ENCODE measurements at places on chromosomes 4 and X.
A peak's percentile ranks its signal among the peaks of the same experiment; 100 is the strongest.

DNA sequence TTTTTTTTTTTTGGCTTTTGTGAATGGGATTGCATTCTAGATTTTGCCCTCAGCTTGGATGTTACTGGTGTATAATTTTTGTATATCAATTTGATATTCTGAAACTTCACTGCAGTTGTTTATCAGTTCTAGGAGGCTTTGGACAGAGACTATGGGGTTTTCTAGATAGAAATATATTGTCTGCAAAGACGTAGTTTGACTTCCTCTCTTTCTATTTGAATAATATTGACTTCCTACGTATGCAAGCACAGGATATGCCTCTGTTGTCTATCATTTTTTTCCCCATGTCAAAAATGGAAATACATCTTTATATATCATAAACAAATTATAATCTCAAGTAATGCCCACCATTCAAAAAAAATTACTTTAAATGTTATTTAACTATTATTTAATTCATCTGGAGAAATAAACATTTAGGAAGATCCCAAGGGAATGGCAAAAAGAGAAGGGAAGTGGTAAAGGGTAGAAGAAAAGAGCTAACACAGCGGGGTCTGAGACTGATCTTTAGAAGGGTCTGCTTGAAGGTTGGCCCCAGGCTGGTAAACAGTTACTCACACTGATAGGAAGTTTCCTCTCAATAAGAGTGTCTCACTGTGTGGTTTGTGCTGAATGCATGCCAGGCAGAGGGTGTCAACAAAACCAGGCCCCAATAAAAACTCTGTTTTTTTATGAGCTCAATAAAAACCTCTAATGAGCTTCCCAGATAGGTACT is 35.7 kb downstream of the ZNF518B start:
- no peak for DNase-seq

GRCh38 chrX:108439961-108440696 is 491 bp downstream of the COL4A5 start:
- no peak for DNase-seq

DNA sequence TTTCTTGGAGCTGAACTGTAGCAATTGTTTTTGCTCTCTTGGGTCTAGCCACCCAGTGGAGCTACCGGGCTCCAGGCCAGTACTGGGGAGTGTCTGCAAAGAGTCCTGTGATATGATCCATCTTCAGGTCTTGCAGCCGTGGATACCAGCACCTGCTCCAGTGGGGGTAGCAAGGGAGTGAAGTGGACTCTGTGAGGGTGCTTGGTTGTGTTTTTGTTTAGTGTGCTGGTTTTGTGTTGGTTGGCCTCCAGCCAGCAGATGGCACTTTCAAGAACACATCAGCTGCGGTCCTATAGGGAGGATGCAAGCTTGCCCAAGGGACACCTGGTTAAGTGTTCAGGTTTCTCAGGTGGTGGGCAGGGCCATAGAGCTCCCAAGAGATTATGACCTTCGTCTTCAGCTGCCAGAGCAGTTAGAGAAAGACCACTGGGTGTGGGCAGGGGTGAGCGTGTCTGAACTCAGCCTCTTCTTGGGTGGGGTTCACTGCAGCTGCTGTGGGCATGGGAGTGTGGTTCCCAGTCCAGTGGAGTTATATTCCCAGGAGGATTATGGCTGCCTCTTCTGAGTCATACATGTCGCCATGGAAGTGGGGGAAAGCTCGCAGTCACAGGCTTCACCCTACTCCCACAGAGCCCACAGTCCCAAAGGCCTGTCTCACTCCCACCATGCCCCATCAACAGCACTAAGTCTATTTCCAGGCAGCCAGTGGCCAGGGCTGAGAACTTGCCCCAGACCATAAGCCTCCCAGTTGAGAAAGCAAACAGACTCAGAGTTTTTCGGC is 811.6 kb downstream of the GLUD2 start:
- no peak for DNase-seq

GRCh38 chr4:54254915-54255246 is 25.8 kb downstream of the PDGFRA start:
- no peak for DNase-seq

DNA sequence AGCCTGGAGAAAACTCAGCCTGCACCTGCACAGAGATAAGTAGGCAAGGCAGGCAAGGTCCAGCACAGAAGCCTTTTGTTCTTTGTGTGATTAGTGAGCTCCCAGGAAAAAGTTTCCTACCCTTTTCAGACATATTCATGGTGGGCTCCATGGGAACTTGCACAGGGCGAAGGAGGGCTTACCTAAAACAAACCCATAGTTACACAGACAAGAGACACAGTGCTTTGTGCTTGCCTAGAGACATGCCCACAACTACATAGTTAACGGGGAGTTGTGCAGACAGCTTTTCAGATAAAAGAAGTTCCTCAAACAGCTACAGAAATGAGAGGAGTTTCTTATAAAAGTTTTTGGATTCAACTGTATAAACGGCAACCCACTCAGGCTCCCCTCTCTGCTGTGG is 180.5 kb downstream of the GLUD2 start:
- DNase-seq: no peak

GRCh38 chr4:113285501-113285900 is 236.0 kb downstream of the ANK2 start:
- DNase-seq: no peak

- DNase-seq: peak; percentile 55
Observed at GRCh38 chrX:107654872-107655761, 26.8 kb downstream of the PRPS1 start.

DNA sequence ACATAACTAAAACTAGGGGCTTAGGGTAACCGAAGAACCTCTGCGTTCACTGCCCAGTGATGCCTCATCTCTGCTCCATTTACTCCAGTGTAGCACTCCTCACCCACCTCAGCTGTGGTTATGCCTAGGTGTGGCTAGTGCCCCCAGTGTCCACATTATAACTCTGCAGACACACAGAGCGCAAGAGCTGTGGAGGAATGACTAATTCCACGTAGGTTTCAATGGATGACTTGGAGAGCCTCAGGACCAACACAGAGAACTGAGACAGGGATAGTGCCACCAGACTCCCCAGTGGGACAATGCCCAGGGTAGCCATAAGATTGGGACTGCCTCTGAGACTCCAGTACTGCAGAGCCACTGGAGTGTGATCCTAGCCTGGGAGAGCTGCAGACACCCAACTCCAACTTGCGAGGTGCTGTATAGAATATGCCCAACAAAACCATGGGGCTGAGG is 542.4 kb upstream of the DIPK2B start:
- no peak for DNase-seq

DNA sequence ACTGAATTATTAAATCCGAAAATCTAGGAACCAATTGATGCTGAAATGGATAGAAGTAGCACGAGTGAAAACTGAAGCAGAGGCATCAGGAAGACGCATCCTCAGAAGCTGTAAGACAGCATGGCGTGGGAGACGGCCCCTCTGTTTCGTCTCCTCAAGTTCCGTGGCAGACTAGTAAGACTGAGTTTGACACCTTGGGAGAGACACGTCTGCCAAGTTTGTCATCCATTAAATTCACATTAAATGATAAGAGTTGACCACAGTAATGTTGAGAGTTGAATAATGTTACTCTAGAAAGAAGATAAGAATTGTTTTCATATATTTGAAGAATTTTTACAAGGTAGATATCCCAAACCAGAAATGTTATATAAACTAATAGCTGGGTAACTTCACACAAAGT is 736.1 kb upstream of the FRG1 start:
- no peak for DNase-seq

DNA sequence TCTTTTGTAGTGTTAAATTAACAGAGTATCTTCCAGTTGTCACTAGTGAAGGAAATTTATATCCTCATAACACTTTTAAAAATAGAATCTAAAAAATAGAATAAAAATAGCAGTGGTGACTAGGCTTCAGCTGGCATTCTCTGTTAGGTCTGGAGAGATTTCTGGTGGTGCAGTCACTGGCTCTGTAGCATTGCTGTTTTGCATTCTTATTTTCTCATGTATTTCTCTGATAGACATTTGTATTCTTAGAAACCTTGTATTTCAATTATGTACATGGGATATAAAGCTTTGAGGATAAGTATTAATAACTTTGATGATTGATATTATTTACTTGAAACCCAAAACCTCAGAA is 87.6 kb downstream of the TMEM131L start:
- DNase-seq: no peak

GRCh38 chrX:69037786-69038185 is 127.5 kb downstream of the PJA1 start:
- DNase-seq: no peak

DNA sequence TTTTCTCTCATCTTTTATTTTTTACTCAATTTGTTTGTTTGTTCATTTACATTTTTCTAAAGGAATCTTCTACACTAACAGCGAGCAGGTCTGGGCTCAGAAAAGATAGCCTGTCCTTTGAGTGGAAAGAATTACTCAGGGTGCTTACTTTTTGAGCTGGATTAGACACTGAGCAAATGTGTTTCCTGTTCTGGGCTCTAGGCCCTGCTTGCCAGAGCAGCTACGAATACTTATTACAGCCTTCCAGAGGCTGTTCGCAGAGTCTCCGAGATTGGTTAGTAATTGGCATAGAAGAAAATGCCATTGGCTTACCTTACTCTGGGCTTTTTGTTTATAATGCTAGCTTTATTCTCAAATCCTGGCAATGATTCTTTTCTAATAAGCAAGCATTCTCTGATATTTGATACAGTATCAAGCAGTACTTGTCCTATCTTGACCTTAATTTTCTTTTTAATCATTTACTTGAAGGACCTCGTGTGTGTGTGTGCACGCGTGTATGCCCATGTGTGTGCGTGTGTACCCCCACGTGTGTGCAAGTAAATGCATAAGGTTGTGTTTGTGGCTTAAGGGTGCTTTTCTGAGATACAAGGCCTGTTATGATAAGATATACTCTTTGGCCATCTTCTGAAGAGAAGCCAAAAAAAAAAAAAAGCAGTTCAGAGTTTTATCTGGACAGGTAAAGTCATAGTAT is 76.2 kb upstream of the GRXCR1 start:
- DNase-seq: no peak

DNA sequence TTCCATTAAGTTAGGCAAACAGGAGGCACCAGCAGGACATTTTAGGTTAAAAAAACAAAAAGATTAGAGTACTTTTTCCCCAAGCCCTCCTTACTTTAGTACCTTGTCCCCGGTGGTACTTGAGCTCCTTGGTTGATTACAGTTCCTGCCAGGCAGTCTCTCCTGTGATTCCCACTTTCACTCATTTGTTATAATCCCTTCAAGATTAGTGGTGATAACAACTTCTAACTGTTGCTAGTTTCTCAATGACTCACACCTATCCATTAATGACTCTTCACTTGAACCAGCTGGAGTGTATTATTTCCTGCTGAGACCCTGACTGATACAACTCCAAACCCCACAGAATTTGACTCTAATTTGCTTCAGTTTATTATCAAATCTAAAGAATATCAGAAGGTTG is 765.0 kb upstream of the DIAPH2 start:
- DNase-seq: no peak

DNA sequence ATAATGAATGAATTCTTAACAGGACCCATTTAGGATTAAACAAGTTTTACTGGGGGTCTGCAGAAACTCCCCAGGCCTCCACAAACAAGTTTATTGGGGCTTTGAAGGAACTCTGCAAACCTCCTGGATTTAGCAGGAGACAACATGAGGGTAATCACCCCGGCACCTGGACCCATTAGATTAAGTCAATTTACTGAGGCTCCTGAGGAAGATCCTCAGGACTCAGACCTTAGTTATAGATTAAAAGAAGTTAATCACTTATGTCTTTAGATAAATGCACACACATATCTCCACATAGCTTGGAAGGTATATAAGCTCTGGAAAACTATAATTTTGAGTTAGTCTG is 29.4 kb downstream of the XG start:
- no peak for DNase-seq

All from activated naive CD4-positive, alpha-beta T cell (primary cell).